ENCODE measurements at places on chromosomes 5 and 9.
A peak's percentile ranks its signal among the peaks of the same experiment; 100 is the strongest.

- no peak for DNase-seq
These were observed 118.9 kb upstream of the NMUR2 start for GRCh38 chr5:152523964-152524363.

DNA sequence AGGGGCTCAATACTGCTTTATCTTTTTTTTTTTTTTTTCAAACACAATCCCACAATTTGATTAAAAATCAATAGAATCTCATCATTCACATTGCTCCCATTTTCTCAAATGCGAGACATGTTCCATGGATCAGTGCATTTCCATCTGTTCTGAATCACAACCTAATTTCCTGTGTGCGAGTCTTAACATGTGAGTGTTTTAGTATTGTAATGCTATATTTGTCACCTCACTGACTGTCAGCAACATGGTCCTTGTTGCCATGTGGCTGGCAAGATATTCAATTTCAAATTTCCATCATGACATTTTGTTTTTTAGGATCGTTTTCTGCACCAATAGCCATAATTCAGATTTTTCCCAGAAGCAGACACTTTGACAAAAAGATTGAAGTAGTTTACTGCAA, 233.2 kb upstream of the PRDM9 start:
- no peak for DNase-seq

DNA sequence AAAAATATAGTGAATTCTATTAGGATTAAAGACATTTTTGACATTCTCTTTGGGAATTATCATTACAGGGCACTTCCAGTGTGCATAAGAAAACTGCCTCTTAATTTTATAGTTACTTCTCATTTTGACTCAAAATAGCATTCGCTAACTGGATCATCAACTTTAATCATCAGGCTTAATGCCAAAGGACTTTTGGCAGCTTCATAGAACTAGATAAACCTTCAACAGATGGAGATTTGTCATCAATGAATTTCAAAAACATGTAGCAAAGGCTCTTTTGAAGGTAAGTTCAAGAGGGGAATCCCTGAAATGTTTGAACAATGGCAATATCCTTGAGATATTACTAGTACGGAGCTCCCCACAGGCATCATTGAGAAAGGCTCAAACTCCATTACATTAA, 447.2 kb downstream of the PDE4D start:
- no peak for DNase-seq

DNA sequence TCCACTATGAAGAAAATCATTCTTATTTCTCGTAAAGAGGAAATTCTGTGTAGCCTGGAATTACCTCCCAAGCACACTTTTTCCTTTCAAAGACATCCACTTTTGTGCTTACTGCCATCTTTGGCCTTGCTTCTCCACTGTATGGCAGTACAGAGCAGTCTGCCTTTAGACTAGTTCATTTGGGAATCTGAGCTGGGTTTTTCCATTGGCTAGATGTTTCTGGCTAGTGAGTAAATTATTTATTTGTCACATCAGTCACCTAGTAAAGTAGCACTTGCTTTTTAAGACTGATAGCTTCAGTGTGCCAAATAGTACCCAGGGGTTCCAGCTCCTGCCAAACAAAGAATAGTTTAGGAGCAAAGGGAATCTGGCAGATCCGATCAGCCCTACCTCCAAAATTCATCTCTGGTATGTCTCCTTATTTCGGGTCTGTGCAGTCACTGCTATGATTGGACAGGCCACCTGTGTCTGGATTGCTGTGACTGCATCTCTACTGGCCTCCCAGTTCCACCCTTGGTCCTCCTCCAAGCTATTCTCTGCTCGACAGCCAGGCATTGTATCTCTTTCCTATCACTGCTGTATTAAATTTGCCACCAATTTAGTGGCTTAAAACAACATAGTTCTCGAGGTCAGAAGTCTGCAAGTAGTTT, 97.6 kb downstream of the NUDT12 start:
- no peak for DNase-seq

DNA sequence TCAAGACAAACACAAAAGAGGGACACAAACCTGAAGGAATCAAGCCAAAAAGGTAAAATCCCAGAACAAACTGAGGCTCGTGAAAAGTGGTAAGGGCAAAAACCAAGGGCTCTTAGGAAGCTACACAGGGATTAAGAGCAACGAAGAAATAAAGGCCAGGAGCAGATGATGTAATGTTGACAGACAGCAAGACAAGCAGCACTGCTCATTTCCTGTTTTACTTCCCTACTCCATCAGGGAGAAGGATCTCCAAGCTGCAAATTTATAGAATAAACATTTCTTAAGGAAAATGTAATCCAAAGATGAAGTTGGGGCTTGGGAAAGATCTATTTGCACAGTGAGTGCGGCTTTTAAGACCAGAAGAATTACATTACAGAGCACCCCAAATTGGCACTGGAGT, 182.3 kb upstream of the MAP1B start:
- no peak for DNase-seq

DNA sequence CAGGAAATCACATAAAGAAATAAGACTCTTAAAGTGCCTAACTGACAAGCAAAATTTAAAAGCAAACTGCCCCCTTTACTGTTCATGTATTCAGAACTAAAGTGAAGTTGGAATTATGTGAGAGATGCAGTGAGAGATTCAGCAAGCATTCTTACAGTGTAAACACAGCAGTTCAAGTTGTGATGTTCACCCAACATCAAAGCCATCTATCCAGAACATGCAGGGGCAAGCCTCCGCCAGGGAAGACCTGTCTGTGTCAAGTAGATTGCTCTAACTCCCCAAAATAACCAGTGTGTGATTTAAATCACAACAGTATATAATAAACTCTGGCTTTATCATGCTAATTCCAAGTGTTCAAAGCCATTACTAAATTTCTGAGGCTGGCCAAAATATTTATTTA, 233.3 kb downstream of the BNC2 start:
- no peak for DNase-seq

GRCh38 chr9:38164659-38165221, 95.7 kb upstream of the SHB start:
- DNase-seq: no peak

GRCh38 chr5:142108432-142109330, at the start of gene NDFIP1:
Gene NDFIP1 (plus strand): TSS chr5:142108779. CDS start chr5:142108975, 196 bp downstream.
- DNase-seq: peak; percentile 81

GRCh38 chr9:79026316-79026715, 545.4 kb upstream of the TLE4 start:
- DNase-seq: no peak

DNA sequence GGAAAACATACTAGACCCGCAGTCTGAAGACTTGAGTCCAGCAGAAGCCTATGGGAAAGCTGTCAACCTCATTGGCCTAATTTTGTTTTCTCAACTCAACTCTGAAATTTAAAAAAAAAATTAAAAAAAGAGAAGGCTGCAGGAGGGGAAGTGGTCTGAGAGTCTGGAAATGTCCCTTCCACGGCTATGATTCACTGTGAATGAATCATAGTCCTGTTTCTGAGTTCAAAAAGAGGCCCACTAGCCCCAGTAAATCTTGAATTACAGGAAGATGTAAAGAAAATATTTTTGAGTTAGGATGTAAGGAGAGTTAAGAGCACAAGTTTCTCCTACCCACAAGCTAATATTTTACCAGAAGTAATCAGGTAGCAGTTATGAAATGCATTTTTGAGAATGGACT, 565.5 kb upstream of the DMAC1 start:
- DNase-seq: no peak

DNA sequence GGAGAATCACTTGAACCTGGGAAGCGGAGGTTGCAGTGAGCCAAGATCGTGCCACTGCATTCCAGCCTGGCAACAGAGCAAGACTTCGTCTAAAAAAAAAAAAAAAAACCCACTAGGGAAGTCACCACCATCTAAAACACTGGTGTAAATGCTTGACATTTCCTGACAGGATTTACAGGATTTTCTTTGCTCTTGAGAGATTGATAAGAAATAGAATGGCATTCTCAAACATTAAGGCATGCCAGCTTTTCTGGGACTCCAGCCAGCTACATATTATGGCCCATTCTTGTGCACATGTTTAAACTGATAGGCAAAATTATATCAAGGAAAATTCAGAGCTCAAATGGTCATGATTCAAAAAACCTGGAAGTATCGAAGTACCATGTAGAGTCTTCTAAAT, 28.7 kb downstream of the GTF3C4 start:
- DNase-seq: no peak

DNA sequence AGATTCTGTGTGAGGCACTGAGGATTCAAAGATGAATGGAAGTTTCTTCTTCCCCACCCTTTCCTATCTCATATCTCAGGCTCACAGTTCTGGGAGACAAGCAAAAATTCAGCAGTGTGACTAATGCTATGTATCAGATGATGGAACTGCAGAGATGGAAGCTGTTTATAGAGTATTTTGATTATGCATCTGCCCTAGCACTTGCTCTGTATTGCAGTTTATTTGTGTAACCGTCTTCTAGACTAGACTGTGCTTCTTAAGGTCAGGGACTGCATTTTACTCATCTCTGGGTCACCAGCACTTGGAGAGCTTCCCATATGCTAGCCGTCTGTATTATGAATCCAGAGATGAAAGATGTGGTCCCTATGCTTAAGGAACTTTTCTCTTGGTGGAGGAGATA, 12.6 kb downstream of the CAVIN4 start:
- no peak for DNase-seq

- DNase-seq: no peak
These were observed 27.1 kb upstream of the IFNA14 start for GRCh38 chr9:21266733-21267484.

- DNase-seq: no peak
These were observed 46.5 kb upstream of the IRX2 start for GRCh38 chr5:2797981-2798380.

DNA sequence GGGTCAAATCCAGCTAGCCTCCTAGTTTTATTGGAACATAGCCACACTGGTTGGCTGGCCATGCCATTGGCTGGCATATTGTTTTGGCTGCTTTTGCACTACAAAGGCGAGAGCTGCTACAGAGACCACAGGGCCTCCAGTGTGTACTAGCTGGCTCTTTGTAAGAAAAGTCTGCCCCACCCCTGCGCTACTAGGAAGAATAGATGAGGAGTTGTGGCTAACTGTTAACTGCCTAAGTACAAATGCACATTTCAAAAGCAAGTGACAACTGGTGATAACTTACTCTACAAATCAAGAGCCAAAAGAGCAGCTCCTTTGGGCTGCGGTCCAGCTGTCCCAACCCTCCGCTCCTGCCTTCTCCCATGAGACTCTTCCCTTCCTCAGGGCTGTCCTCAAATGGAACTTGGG, 63.9 kb downstream of the SERINC5 start:
- DNase-seq: no peak

DNA sequence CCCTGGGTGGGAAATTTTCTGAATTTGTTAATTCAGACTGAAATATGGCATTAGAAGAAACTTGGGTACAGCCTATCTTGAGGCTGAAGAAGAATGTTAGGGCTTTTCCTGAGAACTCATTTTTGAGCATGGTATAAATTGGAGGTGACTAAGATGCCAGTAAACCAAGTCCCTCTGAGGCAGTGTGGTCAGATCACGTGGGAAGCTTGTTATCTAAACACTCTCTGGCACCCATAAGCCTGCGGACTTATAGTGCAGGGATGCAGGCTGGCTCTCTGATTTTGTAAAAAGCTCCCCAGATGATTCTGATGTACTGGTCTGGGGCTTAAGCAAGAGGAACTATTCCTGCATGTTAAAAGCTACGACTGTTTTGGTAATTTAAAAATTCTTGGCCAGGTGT, 34.3 kb downstream of the MTMR12 start:
- DNase-seq: peak; percentile 13

DNA sequence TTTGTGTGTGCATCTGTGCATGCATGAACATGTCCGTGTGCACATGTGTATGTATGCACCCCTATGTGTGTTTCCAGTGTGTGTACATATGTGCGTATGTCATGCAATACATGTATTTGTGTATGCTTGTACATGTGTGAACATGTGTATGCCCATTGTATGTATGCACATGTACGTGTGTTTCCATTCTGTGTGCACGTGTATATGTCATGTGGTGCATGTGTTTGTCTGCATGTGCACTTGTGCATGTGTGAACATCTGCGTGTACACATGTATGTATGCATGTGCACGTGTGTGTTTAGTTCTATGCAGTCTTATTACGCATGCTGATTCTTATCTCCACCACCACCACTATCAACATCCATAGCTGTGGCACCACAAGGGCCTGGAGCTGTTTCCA, 403.5 kb upstream of the IRX4 start:
- DNase-seq: no peak

GRCh38 chr9:115162946-115163345, 45.0 kb upstream of the TNC start:
- no peak for DNase-seq

DNA sequence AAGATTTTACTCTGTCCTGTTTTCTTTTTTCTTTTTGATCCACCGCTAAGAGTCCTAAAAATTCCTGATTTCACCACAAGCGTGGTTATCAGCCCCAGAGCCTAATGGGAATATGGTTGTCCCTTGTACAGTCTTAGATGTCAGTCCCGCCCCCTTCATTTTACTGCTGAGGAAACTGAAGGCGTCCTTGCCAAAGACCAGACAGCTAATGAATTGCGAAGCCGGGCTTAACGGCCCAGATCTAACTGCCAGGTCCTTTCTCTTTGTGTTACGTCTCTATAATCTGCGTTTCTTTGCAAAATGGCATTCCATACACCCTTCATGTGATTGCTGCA, 497 bp downstream of the NSA2 start:
- DNase-seq: peak; percentile 1

GRCh38 chr9:121226175-121226574, 24.5 kb upstream of the RAB14 start:
- no peak for DNase-seq

GRCh38 chr5:173718469-173718868, 102.0 kb upstream of the BOD1 start:
- no peak for DNase-seq

DNA sequence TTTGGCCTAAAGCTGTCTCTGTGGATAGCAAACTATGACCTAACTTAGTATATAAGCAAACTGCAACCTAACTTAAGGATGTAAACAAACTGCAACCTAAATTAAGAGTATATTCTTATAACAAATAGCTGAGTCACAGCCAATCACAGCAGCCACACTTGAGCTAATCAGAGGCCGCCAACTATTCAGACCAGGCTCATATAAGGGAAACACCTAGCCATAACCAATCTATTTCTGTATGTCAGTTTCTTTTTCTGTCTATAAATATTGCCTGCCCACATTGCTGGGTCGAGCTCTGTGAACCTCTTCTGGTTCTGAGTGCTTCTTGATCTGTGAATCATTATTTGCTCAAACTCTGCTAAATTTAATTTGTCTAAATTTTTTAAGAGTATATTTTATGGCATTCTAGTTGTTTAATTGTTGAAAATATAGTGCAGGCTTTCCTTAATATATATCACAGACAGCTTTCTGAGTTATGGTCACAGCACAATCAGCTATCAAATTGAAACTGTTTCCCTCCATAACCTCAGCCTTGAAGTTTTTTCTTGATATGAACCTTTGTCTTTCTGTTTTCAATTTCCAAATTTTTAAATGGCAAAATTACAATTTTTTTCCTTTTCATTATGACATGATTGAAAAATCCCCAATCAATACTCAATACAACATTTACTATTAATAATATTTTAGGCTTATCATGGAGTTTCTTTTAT, 327.1 kb upstream of the NUDT12 start:
- no peak for DNase-seq

GRCh38 chr9:130207241-130207992, 35.2 kb downstream of the NCS1 start:
- DNase-seq: no peak

GRCh38 chr5:20476016-20476415, 488.0 kb upstream of the CDH18 start:
- no peak for DNase-seq

Measured in stimulated activated CD8-positive, alpha-beta memory T cell treated with anti-CD3 and anti-CD28 coated beads, Interleukin-7, amount 100 ng/mL, for 4 hours (primary cell).